ENCODE measurements at places on chromosomes 4 and X. TPM values are rescaled to one million over a fixed set of nuclear protein-coding genes. Genes with fewer than 3 reads are reported as not detected.

DNA sequence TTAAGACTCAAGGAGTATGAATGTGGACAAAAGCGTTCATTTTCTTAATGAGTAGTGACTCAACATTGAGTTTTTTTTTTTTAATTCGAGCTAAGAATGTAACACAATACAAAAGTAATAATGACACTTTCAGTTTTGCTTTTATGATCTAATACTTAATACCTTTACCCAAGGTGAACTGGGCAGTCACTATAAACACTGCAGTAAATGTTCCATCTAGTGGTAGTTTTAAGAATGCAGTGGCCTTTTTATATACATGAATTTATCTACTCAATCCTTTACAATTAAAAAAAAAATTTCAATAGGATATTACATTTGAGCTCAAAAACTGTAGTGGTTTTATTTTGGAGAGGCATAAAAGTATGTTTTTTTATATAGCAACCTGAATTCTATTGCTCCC lies 33.9 kb downstream of the PDK3 start:
- no peaks in the 10 kb centered on the region for H3K27me3 ChIP-seq
- H3K27ac ChIP-seq, result no peak overlapping the region
- peaks cover 5% of the 10 kb centered on the region for H3K4me1 ChIP-seq
- no peak overlapping the region for H3K4me3 ChIP-seq
- DNase-seq, result no peak
- H3K36me3 ChIP-seq, result no peaks in the 10 kb centered on the region

- no peak overlapping the region for H3K4me3 ChIP-seq
- no peaks in the 10 kb centered on the region for H3K36me3 ChIP-seq
- H3K27me3 ChIP-seq, result no peaks in the 10 kb centered on the region
Observed at GRCh38 chr4:177131736-177132135, 177.9 kb upstream of the NEIL3 start.

DNA sequence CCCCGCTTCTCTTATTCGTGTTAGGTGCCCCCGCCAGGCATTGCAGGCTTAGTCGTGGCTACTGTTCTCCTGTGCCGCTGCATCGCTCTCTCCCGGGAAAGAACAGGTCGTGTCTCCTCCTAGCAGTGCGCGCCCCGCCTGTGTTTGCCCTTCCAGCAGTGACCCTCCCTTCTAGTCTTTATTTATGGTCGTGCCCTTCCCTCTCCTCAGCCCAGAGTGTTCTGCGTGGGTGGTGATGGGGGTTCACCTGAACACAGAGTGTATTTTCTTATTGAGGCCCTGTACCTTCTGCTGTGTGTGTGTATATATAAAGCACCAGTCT lies 15.2 kb downstream of the USP11 start:
- no peaks in the 10 kb centered on the region for H3K4me1 ChIP-seq
- no peak overlapping the region for H3K27ac ChIP-seq
- DNase-seq, result no peak
- H3K36me3 ChIP-seq, result peaks cover 30% of the 10 kb centered on the region

- H3K27ac ChIP-seq, result no peak overlapping the region
- H3K4me1 ChIP-seq, result no peaks in the 10 kb centered on the region
- H3K27me3 ChIP-seq, result no peaks in the 10 kb centered on the region
- DNase-seq, result no peak
Observed at GRCh38 chrX:106725931-106726330, 570 bp upstream of the RNF128 start.

DNA sequence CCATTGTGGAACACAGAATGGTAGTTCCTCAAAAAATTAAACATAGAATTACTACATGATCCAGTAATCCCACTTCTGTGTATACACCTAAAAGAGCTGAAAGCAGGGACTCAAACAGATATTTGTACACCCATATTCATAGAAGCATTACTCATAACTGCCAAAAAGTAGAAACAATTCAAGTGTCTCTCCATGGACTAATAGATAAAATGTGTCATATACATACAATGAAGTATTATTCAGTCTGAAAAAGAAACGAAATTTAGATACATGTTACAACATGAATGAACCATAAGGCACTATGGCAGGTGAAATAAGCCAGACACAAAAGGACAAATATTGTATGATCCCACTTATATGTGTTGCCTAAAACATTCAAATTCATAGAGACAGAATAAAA lies 145.1 kb downstream of the ANTXR2 start:
- DNase-seq, result no peak
- no peak overlapping the region for H3K27ac ChIP-seq
- H3K36me3 ChIP-seq, result no peaks in the 10 kb centered on the region

DNA sequence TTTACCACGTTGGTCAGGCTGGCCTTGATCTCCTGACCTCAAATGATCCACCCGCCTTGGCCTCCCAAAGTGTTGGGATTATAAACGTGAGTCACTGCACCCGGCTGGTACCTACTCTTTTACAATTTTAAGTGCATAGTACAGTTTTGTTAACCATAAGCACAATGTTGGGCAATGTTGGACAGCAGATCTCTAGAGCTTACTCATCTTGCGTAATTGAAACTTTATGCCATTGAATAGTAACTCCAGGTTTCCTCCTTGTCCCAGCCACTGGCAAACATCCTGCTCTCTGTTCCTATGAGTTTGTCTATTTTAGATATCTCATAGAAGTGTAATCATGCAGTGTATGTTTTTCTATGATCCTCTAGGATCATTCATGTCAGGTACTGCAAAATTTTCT lies 9.3 kb upstream of the CPE start:
- H3K27ac ChIP-seq, result no peak overlapping the region
- H3K4me3 ChIP-seq, result no peak overlapping the region
- no peak for DNase-seq
- H3K27me3 ChIP-seq, result no peaks in the 10 kb centered on the region
- H3K36me3 ChIP-seq, result no peaks in the 10 kb centered on the region

- H3K4me3 ChIP-seq, result no peak overlapping the region
- DNase-seq, result no peak
- H3K36me3 ChIP-seq, result no peaks in the 10 kb centered on the region
- H3K27me3 ChIP-seq, result no peaks in the 10 kb centered on the region
Observed at GRCh38 chr4:61397174-61397573, 197.0 kb downstream of the ADGRL3 start.

GRCh38 chr4:93359586-93359985 lies 469.0 kb upstream of the ATOH1 start:
- H3K27ac ChIP-seq, result no peak overlapping the region
- H3K4me3 ChIP-seq, result no peak overlapping the region
- H3K36me3 ChIP-seq, result no peaks in the 10 kb centered on the region
- no peaks in the 10 kb centered on the region for H3K27me3 ChIP-seq
- no peak for DNase-seq
- H3K4me1 ChIP-seq, result no peaks in the 10 kb centered on the region

DNA sequence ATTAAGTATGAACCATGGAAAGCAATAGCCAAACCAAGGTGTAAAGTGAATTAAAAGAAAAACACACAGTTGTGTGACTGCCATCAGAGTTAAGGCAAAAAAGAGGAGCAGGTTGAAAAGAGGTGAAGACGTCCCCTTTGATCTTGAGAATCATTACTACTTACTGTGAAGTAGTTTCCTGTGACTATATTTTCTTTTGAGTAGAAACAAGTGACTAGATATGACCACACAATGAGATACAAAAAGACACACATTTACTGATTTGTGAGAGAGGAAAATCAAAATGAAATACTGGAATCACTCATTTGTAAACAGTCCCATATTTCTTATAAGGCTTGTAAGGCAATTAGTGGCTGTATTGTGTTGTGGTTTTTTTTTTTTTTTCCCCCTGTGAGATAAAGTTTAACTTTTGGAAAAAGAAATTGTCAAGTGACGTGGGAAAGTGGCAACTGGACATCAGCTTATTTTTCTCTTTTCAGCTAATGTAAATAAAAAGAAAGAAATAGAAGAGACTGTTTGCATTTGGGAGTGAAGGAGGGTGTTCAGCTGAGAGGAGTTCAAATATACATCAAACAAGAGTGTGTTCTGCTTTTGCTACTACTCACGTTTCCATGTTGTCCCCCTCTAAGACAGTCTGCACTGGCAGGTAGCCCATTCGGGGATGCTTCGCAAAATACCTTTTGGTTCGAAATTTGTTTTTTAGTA lies 106.4 kb upstream of the FTHL17 start:
- DNase-seq, result no peak
- H3K27ac ChIP-seq, result no peak overlapping the region
- H3K36me3 ChIP-seq, result no peaks in the 10 kb centered on the region

- DNase-seq, result no peak
- no peaks in the 10 kb centered on the region for H3K27me3 ChIP-seq
- H3K27ac ChIP-seq, result no peak overlapping the region
Observed at GRCh38 chrX:23822397-23822796, 39.4 kb downstream of the SAT1 start.

DNA sequence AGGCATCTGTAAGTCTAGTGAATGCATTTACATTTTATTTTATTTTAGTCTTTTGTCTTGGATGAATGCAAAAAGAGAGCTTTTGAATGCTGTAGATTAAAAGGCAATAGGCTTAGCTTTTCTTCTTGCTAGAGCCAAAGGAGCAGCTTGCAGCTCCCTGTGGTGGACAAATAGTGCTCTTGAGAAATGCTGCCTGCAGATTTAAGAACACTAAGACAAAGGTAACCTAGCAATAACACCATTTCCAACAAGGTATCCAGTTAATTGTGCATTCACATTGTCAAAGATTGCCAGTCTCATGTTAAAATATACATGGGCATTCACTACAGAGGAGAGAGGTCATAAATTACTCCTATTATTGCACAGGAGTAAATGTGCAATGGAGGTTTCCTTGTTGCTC lies 859.2 kb upstream of the PRKX start:
- no peaks in the 10 kb centered on the region for H3K27me3 ChIP-seq
- no peak for DNase-seq
- no peaks in the 10 kb centered on the region for H3K4me1 ChIP-seq
- H3K4me3 ChIP-seq, result no peak overlapping the region
- no peaks in the 10 kb centered on the region for H3K36me3 ChIP-seq
- H3K27ac ChIP-seq, result no peak overlapping the region

GRCh38 chr4:146278986-146279385 lies 64.6 kb downstream of the REELD1 start:
- H3K27ac ChIP-seq, result no peak overlapping the region
- H3K27me3 ChIP-seq, result no peaks in the 10 kb centered on the region
- no peak overlapping the region for H3K4me3 ChIP-seq
- DNase-seq, result no peak
- H3K4me1 ChIP-seq, result peaks cover 6% of the 10 kb centered on the region

DNA sequence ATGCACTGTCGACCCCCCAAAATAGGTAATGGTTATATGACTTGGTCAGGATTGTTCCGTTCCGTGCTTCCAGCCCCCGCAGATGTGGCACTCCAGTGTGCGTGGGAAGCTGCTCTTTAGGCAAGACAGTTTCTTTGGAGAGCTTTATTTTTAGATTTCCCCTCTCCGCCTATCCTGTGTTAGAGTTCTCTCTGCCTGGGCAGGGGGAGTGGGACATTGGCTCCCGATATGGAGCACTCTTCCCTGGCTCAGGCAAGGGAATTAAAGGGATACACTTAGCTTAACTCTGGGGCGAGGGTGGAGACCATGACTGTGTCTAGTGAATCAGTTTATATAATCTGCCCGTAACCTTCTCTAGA lies 36.0 kb downstream of the DLG3 start:
- H3K4me3 ChIP-seq, result no peak overlapping the region
- H3K36me3 ChIP-seq, result no peaks in the 10 kb centered on the region
- no peaks in the 10 kb centered on the region for H3K27me3 ChIP-seq
- H3K27ac ChIP-seq, result peak overlapping the region; percentile 17

GRCh38 chrX:148500423-148501385 lies at the start of gene AFF2:
Gene AFF2, plus strand, starts transcription at chrX:148500617. Its CDS starts 481 bp downstream, at chrX:148501098.
- no peak within 1 kb of the TSS for H3K27ac ChIP-seq
- no peaks in the 10 kb centered on the region for H3K36me3 ChIP-seq
- H3K4me3 ChIP-seq, result peak within 1 kb of the TSS; percentile 42
- peaks cover 8% of the 10 kb centered on the region for H3K4me1 ChIP-seq
- peak; percentile 66 for DNase-seq

DNA sequence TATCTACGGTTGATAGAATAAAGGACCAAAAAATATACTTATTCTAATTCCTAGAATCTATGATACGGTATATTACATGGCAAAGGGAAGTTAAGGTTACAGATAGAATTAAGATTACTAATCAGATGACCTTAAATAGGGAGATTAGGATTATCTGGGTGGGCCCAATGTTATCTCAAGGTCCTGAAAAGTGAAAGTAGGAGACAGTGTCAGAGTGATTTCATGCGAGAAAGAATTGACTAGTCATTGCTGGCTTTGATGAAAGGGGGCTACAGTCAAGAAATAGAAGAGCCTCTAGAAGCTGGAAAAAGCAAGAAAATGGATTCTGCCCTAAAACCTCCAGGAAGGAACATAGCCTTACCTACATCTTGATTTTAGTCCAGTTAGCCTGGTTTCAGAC lies 176.9 kb upstream of the PPP1R2C start:
- no peak overlapping the region for H3K27ac ChIP-seq
- no peaks in the 10 kb centered on the region for H3K4me1 ChIP-seq
- no peaks in the 10 kb centered on the region for H3K27me3 ChIP-seq
- no peak overlapping the region for H3K4me3 ChIP-seq
- H3K36me3 ChIP-seq, result no peaks in the 10 kb centered on the region

DNA sequence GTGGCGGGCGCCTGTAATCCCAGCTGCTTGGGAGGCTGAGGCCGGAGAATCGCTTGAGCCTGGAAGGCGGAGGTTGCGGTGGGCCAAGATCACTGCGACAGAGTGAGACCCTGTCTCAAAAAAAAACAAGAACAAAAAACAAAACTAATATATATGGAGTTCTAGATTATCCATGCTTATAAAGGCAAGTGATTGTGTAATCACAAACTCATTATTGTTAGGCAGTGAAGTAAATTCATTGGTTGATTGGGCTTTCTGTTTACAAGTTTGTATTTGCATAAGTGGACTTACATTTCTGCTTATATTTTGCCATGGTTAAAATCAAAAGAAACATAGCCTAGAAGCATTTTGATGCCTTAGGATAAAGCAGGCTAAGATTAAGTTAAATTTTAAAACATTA lies 2.5 kb upstream of the UBE2D3 start:
- no peaks in the 10 kb centered on the region for H3K27me3 ChIP-seq
- no peak overlapping the region for H3K27ac ChIP-seq
- H3K36me3 ChIP-seq, result no peaks in the 10 kb centered on the region
- no peaks in the 10 kb centered on the region for H3K4me1 ChIP-seq

GRCh38 chrX:68646421-68646820 lies 1.0 kb upstream of the STARD8 start:
- no peaks in the 10 kb centered on the region for H3K36me3 ChIP-seq
- DNase-seq, result no peak
- no peaks in the 10 kb centered on the region for H3K4me1 ChIP-seq
- no peak overlapping the region for H3K4me3 ChIP-seq

The CD99 gene
- total RNA-seq, result 242 TPM

The TMSB15B gene
- 1.6 TPM for total RNA-seq

The GYPB gene
- total RNA-seq, result not detected

The QRFPR gene
- 0.32 TPM for total RNA-seq

The CBLL2 gene
- total RNA-seq, result not detected

The USP17L18 gene
- total RNA-seq, result not detected

The GPC3 gene
- total RNA-seq, result 67.7 TPM
